ENCODE measurements at places on chromosomes 1 and 21.

- DNase-seq: peak; percentile 5
These were observed 29.2 kb upstream of the OR2B11 start for GRCh38 chr1:247487057-247487456.

DNA sequence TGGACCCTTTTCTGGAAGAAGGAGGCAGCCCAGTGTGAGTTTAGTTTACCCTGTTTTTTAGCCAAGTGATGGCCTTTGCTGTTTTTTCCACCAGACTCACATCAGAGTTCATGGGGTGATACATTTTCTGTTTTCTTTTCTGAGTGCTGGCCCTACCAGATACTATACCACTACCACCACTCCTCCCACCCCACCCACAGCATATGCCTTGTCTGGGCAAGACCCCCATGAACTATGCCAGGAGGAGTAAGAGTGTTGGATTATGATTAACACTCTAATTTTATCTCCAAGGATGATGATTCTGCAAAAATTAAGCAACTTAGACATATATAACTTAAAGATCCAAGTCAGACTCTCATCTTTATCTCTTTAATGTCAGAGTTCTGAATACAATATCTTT is 26.1 kb downstream of the FABP3 start:
- no peak for DNase-seq

GRCh38 chr1:25580927-25581326 is 35.7 kb upstream of the MAN1C1 start:
- no peak for DNase-seq

DNA sequence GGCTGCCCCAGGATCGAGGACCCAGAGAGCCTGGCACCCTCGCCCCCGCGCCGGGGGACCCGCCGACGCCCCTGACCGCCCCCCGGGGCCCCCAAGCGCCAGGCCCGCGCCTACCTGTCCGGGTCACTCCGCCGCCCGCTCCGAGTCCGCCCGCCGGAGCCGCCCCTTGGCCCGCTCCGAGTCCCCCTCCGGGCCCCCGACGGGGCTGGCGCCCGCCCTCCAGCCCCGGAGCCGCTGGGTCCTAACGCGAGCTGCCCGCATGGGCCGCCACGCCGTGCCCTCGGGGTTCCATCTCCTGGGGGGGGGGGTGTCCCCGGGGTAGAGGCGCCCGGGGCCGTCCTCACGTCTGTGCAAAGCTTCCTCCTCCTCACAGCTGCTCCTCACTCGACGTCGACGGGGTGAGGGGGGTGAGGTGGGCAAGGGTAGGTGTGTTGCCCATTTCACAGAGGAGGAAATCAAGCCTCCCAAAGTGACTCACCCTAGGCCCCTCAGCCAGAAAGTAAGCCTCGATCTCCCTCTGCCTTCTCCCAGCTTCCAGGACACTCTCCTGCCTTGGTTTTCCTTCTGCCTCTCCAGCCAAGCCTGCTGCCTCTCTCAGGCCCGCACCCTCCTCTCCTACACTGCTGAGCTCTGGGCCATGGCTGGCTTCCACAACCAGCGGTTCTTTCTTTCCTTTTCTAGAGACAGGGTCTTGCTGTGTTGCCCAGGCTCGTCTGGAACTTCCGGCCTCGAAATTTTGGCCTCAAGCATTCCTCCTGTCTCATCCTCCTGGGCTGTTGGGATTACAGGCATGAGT is at the start of gene MFAP2:
MFAP2 (minus strand) TSS at position 148 of the 796 bp plus-strand sequence. CDS start 2,347 bp downstream, outside the sequence.
- DNase-seq: no peak

GRCh38 chr21:32567626-32568025 is 17.7 kb downstream of the TCP10L start:
- DNase-seq: no peak

GRCh38 chr1:203992440-203992839 is 80.5 kb upstream of the SOX13 start:
- DNase-seq: no peak

DNA sequence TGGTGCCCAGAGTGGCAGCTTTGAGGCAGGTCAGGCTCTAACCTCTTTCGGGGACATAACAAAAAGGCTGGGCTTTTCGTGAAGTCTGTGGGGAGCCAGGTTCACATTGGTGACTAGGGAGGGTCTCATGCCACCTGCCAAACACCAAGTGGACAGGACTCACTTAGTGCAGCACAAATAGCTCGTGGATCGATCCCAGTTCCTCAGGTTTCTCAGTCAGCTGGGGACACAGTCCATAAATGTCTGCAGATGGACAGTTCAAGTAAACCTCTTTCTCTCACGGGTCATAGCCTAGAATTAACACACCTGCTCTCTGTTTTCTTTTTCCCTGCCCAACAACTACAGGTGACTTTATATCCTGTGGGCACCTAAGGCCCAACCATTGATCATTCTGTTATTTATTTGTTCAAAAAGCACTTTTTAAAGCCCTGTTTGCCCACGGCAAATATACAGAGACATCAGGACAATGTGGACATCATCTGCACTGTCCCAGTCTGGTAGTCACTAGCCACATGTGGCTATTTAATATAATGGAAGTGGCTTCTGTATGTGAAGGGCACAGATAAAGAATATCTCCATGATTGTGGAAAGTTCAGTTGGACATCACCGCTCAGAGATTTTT is 53.5 kb downstream of the CAPN2 start:
- DNase-seq: no peak

DNA sequence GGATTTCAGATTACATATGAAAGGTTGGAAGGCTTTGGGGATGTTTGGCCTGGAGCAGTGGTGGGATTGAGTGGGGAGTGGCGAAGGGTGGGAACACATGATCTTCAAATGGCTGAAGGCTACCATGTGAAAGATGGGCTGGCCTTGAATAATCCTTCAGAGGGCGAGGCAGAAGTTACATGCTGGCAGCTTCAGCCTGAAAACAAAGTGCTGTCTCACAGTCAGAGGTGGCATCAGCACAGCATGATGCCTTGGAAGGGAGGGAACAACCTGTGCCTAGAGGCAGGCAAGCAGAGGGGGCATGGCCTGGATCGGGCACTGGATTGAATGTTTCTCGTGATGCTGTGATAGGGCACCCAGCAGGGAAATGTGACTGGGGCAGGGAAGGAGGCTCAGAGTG is 130.8 kb downstream of the BEND5 start:
- DNase-seq: no peak

- peak; percentile 23 for DNase-seq
These were observed 52.0 kb upstream of the LYPLAL1 start for GRCh38 chr1:219121679-219122078.

GRCh38 chr1:59244891-59245290 is 52.0 kb upstream of the FGGY start:
- no peak for DNase-seq

All from foreskin fibroblast (primary cell).